ENCODE measurements at places on chromosomes 7 and 10. TPM values are rescaled to one million over a fixed set of nuclear protein-coding genes. Genes with fewer than 3 reads are reported as not detected.
A peak's percentile ranks its signal among the peaks of the same experiment; 100 is the strongest.

Gene WNT8B
- polyA plus RNA-seq = not detected

DNA sequence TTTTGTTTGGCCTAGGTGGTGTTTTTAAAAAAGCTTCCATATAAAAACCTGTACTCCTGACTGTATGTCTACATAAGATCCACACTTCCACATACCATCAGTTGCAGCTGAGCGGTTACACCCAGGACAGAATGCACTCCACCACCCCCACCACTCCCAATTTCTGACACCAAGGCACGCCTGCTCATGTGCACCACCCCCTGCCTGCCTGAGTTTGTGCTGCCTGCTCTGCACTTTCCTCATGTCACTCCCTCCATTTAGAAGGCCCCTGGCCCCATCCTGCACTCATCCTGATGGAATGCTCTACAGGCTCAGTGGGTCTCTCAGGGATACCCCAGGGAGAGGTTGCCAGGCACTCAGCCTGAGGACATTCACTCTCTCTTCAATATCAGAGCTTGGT, 6.5 kb downstream of the VPS41 start:
- H3K36me3 ChIP-seq = no peaks in the 10 kb centered on the region
- H3K27ac ChIP-seq = no peak overlapping the region

DNA sequence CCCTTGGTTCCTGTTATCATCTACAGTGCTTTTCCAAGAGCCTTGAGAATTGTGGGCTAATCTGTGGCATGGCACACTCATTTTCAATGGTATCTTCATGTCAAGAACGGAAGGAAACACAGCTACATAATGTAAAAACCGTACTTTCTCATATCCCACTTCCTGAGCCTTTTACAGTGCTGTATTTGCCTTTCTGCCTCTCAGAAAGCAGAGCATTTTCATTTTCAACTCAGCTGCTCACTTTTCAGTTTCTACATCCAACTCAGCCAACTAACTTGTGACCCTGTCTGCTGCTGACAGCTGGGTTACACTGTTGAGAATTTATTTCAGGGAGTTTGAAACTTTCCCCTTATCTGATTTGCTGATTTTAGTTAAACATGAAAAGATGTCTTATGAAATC, 875.8 kb upstream of the KCND2 start:
- no peak overlapping the region for H3K4me3 ChIP-seq
- DNase-seq = no peak
- H3K27ac ChIP-seq = no peak overlapping the region

DNA sequence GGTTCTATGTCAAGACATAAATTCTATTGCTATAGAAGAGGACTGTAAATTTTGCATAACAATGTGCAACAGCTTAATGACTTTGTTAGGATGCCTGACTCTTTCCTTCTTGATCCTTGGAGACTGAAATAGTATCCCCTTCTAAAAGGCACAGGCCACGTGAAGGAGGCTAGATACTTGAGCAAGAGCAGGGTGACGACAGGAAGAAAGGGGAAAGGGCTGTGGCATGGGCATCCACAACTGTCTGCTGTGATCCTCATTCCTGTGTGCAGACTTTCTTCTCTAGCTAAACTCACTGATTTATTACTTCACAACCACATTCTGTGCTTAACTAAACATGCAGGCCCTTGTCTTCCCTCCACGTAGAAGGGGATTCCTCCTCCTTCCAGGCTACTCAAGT, 1111.8 kb upstream of the C7orf33 start:
- H3K27ac ChIP-seq = no peak overlapping the region
- no peaks in the 10 kb centered on the region for H3K4me1 ChIP-seq
- H3K4me3 ChIP-seq = no peak overlapping the region
- H3K36me3 ChIP-seq = no peaks in the 10 kb centered on the region

GRCh38 chr7:10579561-10579960, 394.1 kb upstream of the PHF14 start:
- no peaks in the 10 kb centered on the region for H3K27me3 ChIP-seq
- no peak overlapping the region for H3K27ac ChIP-seq
- DNase-seq = no peak
- H3K36me3 ChIP-seq = no peaks in the 10 kb centered on the region

GRCh38 chr7:108613147-108613948, 43.7 kb downstream of the DNAJB9 start:
- DNase-seq = peak; percentile 67
- no peaks in the 10 kb centered on the region for H3K4me1 ChIP-seq
- H3K27ac ChIP-seq = no peak overlapping the region
- no peak overlapping the region for H3K4me3 ChIP-seq
- no peaks in the 10 kb centered on the region for H3K36me3 ChIP-seq
- no peaks in the 10 kb centered on the region for H3K27me3 ChIP-seq
